Right lung (tissue), 10 donors: ENCODE measurements at places on chromosomes 1 and 21. TPM values are rescaled to one million over a fixed set of nuclear protein-coding genes. Genes with fewer than 3 reads are reported as not detected.

Gene PWP2
- polyA plus RNA-seq = 8.4 TPM

Gene KRTAP21-2
- polyA plus RNA-seq = not detected

Gene DTL
- polyA plus RNA-seq = 40.3 TPM

Gene NPHS2
- polyA plus RNA-seq = not detected

Gene RNU1-3
- polyA plus RNA-seq = not detected

Gene LENEP
- 0.51 TPM for polyA plus RNA-seq

Gene GPR37L1
- 0.07 TPM for polyA plus RNA-seq

Gene ADAM30
- polyA plus RNA-seq = not detected

Gene FCAMR
- not detected for polyA plus RNA-seq

Gene MCM3AP
- polyA plus RNA-seq = 74.7 TPM

Gene CELA3B
- not detected for polyA plus RNA-seq

Gene F13B
- polyA plus RNA-seq = not detected

Gene MYCL
- 11.6 TPM for polyA plus RNA-seq

Gene FBLIM1
- polyA plus RNA-seq = 97.0 TPM

Gene CD1E
- 0.31 TPM for polyA plus RNA-seq

Gene CASZ1
- 14.9 TPM for polyA plus RNA-seq

Gene TTC39A
- polyA plus RNA-seq = 12.9 TPM

Gene TTC22
- polyA plus RNA-seq = 4.9 TPM

Gene CBR1
- polyA plus RNA-seq = 39.8 TPM

Gene C1QB
- polyA plus RNA-seq = 16.6 TPM

Gene ADAMTS4
- polyA plus RNA-seq = 2.0 TPM

Gene NCF2
- polyA plus RNA-seq = 5.5 TPM

Gene HES3
- not detected for polyA plus RNA-seq

Gene MAP10
- 4.6 TPM for polyA plus RNA-seq

Gene CCDC185
- polyA plus RNA-seq = not detected

Gene PODN
- polyA plus RNA-seq = 12.1 TPM

Gene CR2
- 0.19 TPM for polyA plus RNA-seq

Gene TRMT13
- polyA plus RNA-seq = 63.7 TPM

Gene DCST1
- polyA plus RNA-seq = 0.34 TPM

Gene RGS1
- 3.3 TPM for polyA plus RNA-seq

Gene PPM1J
- polyA plus RNA-seq = 0.41 TPM
